ENCODE measurements at places on chromosomes 13 and 19.

- DNase-seq = peak; percentile 95
These were observed 2.6 kb upstream of the PRKCG start for GRCh38 chr19:53879140-53880081.

DNA sequence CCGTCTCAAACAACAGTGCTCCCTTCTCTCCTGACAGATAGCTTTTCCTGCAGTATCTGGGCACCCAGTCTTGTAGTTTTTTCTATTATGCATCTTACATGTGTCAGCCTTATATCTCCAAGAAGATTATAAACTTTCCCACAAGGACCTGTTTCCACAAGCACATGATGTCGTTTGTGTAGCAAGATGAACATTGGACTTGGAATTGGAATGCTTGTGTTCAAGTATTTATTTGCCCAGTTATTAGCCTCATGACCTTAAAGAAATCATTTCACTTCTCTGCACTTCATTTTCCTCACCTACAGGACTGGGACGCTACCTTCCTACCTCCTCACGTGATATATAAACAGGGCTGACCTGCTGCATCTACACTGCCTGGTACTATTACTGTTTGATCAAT lies 21.5 kb downstream of the SHISA2 start:
- no peak for DNase-seq

- no peak for DNase-seq
These were observed 50.8 kb upstream of the FREM2 start for GRCh38 chr13:38636073-38636472.

DNA sequence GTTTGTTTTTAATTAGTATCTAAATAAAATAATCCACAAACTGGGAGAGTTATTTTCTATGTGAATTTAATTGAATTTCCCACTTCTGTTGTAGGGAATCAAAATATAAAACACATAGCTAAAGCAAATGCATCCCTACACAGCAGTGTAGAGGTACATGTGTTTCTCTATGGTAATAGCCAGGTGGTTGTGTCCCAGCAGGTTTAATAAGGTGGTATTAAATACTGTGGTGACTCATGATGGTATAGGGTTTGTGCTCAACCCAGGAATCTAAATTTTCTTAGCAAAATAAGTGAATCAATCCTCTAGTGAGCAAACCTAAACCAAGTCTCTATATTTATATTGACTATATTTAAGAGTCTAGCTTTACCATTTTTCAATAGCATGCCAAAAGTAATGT lies 30.0 kb downstream of the PCDH9 start:
- DNase-seq = no peak

GRCh38 chr19:54461613-54462012 lies 2.0 kb downstream of the LENG9 start:
- no peak for DNase-seq

GRCh38 chr13:50810998-50811397 lies 32.5 kb downstream of the DLEU7 start:
- no peak for DNase-seq

GRCh38 chr19:6048793-6049405 lies 61.4 kb downstream of the RFX2 start:
- DNase-seq = peak; percentile 78

GRCh38 chr13:112446347-112446861 lies 70.2 kb downstream of the SPACA7 start:
- no peak for DNase-seq

GRCh38 chr19:34288381-34288780 lies 34.0 kb downstream of the GARRE1 start:
- no peak for DNase-seq

GRCh38 chr19:38723606-38723965 lies 20.7 kb downstream of the CAPN12 start:
- no peak for DNase-seq
